ENCODE measurements at places on chromosomes 16 and 17.

DNA sequence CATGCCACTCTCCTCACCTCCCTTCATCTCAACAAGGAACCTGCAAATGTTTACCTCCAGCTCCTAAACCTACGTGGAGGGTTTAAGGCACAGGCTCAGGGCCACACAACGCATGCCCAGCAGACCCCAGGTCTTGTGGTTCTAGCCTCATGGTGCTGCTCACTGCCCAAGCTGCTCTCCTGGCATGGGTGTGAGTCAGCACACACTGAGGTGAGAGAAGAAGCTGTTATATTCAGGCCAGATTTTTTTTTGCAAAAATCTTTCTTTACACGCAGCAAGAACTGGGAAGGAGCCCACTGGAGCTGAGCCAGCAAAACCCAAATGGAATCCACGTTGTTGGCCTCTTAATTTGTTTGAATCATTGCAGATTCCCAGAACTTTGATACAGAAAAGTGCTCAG is 5.5 kb upstream of the C16orf96 start:
- DNase-seq, result no peak

DNA sequence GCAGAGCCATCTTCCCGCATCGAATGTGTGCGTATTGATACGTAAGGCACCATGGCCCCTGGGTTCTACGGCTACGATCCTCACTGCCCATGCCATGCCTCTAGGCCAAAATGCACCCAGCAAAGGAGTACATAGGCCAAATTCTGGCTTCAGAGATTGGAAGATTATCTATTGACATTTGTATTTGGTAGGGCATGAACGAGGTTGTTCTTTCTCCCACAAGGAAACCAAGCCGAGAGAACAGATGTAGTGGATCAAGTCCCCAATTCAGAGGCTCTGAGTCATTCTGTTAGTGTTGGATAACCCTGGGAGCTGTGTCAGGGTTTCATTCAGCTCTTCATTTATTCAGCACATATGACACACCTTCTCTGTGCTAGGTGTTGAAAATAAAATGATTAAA is 36.5 kb downstream of the HOXB1 start:
- DNase-seq, result no peak

- no peak for DNase-seq
Observed at GRCh38 chr16:706189-707061, 824 bp upstream of the FBXL16 start.

DNA sequence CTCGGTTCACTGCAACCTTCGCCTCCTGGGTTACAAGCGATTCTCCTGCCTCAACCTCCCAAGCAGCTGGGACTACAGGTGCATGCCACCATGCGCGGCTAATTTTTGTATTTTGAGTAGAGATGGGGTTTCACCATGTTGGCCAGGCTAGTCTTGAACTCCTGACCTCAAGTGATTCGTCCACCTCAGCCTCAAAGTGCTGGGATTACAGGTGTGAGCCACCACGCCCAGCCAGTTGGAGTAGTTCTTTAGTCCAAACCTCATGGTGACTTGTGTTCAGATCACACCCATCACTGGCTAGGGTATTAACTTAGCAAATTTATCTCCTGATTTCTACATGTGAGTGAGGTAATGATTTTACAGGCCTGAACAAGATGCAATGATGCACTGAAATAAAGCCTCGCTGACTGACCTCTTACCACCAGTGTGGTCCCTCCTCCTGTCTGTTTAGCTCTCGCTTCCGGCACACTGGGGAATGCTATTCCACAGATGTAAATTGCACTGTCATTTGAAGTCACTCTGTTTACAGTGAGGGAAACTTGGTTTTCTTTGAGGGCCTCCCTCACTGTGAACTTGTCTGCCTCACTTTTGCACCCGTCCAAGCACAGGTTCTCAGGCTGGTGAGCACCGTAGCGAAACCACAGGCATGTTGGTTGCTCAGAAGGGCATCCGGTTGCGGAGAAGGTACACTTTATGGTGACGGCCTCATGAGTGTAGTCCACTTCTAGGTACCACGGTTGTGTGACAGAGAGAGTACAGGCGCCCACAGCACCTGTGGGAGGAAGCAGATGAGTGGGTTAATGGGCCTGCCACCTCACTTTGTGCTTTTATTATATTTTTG is 5.5 kb downstream of the IGSF6 start:
- no peak for DNase-seq

DNA sequence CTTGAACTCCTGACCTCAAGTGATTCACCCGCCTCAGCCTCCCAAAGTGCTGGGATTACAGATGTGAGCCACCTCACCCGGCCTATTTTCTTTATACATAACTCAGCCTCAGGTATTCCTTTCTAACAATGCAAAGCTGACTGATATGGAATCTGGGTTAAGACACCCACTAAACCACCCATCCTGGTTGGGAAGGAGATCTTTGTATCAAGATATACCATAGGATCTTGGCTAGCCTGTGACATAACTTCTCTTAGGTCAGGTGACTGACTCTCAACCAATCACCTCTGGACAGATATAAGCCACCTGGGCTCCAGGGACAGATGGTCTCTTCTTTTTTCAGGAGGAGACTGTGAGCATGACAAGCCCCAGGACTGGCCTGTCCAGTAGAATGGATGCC is 51.2 kb upstream of the NKD1 start:
- no peak for DNase-seq

- no peak for DNase-seq
Observed at GRCh38 chr17:5234645-5235576, at the start of gene SCIMP. Gene SCIMP, minus strand, starts transcription at chr17:5234860. Its CDS starts 105 bp downstream, at chr17:5234755.

DNA sequence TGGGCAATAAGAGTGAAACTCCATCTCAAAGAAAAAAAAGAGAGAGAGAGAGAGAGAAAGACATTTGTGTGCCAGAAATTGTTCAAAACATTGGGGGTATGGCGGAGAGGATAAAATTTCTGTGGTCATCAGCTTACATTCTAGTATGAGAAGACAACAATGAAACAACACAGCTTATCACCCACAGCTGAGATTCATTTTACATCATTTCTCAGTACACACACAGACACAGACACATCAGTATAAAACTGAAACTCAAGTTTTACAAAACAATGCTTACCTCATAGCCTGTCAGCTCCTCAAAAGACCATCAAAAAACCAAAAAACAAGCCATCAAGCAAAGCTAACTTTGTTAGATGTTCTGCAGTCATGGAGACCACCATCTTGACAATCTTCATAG is 31.4 kb upstream of the CNEP1R1 start:
- DNase-seq, result no peak

Data from COLO829 (cell line).